ENCODE measurements at places on chromosomes 7 and 10.

- H3K4me3 ChIP-seq = no peak overlapping the region
- H3K27ac ChIP-seq = no peak overlapping the region
- DNase-seq = no peak
- no peaks in the 10 kb centered on the region for H3K27me3 ChIP-seq
- H3K36me3 ChIP-seq = no peaks in the 10 kb centered on the region
- H3K4me1 ChIP-seq = no peaks in the 10 kb centered on the region
These were observed 494.1 kb upstream of the SEMA3A start for GRCh38 chr7:84688671-84689070.

DNA sequence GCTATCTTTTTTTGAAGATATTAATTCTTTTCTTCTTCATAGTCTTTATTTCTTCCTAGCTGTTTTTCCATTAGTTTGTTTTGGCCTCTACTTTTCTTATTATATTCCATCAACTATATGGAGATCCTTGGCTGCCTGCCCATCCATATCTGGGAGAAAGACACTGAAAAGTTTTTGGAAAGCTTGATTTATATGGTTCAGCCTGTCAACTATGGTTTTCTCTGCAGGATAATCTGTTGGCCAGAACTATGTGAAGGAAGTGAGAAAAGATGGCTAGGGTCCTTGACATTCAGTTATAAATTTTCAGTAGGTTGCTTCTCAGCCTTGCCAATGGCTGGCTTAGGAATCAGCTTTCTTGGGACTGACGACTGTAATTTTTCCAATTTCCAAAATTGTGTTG, 10.0 kb upstream of the CDK14 start:
- H3K4me1 ChIP-seq = no peaks in the 10 kb centered on the region
- H3K36me3 ChIP-seq = no peaks in the 10 kb centered on the region
- DNase-seq = no peak
- no peak overlapping the region for H3K27ac ChIP-seq
- peaks cover under 1% of the 10 kb centered on the region for H3K27me3 ChIP-seq

- H3K4me1 ChIP-seq = peaks cover 2% of the 10 kb centered on the region
- H3K27me3 ChIP-seq = no peaks in the 10 kb centered on the region
- no peaks in the 10 kb centered on the region for H3K36me3 ChIP-seq
- H3K27ac ChIP-seq = no peak overlapping the region
- no peak for DNase-seq
These were observed 139.1 kb upstream of the NPS start for GRCh38 chr10:127410030-127410429.

GRCh38 chr10:108230478-108231170, 1066.1 kb upstream of the SORCS1 start:
- no peak for DNase-seq
- no peaks in the 10 kb centered on the region for H3K27me3 ChIP-seq
- H3K4me1 ChIP-seq = no peaks in the 10 kb centered on the region
- H3K36me3 ChIP-seq = no peaks in the 10 kb centered on the region

- H3K27me3 ChIP-seq = no peaks in the 10 kb centered on the region
- DNase-seq = no peak
- H3K36me3 ChIP-seq = no peaks in the 10 kb centered on the region
- H3K4me1 ChIP-seq = no peaks in the 10 kb centered on the region
- no peak overlapping the region for H3K27ac ChIP-seq
These were observed 207.3 kb downstream of the HGF start for GRCh38 chr7:81562581-81562980.

DNA sequence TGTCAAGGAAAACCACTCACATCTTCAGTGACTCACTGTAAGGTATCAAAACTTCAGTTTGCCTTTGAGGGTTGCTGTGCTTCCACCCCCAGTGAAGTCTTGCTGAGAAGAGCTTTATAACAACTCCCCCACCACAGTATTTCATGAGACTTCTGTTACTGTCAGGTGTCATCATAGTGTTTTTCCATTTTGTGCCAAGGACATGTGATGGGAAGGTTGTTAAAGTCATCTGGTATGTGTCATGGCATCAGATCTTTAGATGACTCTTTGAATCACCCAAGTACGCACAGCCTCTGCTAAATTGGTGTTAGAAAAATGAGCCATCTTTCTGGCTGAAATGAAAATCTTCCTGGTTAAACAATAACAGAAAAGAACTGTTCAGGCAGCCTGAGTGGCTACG, 115.0 kb upstream of the CCDC6 start:
- DNase-seq = no peak
- H3K36me3 ChIP-seq = no peaks in the 10 kb centered on the region
- no peak overlapping the region for H3K4me3 ChIP-seq
- H3K27me3 ChIP-seq = peaks cover 4% of the 10 kb centered on the region
- no peaks in the 10 kb centered on the region for H3K4me1 ChIP-seq

- H3K36me3 ChIP-seq = no peaks in the 10 kb centered on the region
- H3K27me3 ChIP-seq = no peaks in the 10 kb centered on the region
- H3K27ac ChIP-seq = no peak overlapping the region
- H3K4me1 ChIP-seq = no peaks in the 10 kb centered on the region
- no peak for DNase-seq
These were observed 1134.9 kb upstream of the LRRN3 start for GRCh38 chr7:109955986-109956385.

DNA sequence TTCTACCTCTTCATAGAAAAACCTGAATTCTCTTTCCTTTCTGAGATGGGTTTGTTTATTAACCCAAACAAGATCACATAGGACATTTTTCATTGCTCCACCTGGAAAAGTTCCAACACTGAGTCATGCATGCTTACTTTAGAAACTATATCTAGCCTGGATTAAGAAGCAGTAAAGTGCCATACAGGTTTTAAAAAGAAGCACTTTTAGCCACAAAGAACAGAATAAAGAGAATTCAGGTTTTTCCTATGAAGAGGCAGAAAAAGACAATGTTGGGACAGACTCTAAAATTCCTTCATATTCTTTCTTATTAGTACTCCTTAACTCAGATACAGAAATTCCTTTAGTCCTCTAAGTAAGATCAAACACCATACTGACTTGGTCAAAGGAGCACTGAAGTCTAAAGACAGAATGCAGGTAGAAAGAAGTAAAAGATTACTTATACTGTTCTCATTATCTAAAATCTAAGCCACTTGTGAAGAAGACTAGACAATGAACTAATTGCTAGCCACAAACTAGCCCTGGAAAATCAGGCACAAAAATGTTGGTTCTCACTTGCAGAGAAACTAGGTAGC, 241.3 kb downstream of the ANK3 start:
- no peaks in the 10 kb centered on the region for H3K4me1 ChIP-seq
- H3K27ac ChIP-seq = no peak overlapping the region
- H3K4me3 ChIP-seq = no peak overlapping the region
- no peaks in the 10 kb centered on the region for H3K27me3 ChIP-seq

Data from activated T-cell treated with anti-CD3 and anti-CD28 coated beads, Interleukin-2, amount 50 U/mL, for 24 hours (primary cell).